Activated CD4-positive, alpha-beta memory T cell treated with anti-CD3 and anti-CD28 coated beads, Interleukin-2, amount 10 ng/mL, durations not matched to agents 7 days and 5 days (primary cell): ENCODE measurements at places on chromosomes 11 and 22.
A peak's percentile ranks its signal among the peaks of the same experiment; 100 is the strongest.

DNA sequence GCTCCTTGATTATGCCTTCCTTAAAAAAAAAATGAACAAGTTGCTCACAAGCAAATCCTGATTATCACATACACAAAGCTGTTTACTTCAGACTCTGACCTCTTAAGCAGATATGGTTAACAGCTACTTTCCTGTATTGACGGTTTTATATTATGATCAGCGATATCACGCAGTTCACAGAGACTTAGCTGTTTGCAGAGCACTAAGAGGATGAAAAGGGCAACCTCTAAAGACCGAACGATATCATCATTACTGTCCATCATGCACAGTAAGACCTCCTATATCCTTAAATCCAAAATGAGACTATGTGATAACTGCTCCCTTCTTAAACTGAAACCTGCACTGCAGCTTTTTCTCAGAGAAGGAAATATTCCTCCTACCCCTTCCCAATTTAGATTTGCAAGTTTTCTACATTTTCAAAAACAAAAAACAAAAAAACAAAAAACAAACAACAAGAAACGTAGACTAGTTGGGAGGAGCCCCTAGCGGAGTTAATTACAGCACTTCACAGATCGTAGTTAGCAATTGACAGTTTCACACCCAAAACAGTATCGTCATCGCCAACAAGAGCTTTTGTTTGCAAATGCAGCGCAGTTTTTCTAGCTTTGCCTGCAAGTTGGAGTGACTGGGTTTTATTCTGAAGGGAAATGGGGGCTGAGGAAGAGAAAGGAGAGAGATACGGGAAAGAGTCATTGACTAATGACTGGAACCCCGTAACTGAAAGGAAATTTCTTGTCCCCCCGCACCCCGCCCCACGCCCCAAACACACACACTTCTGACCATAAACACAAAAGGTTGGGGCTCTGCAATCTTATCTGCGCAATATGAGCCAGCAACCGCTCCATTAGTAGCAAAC is 1.2 kb downstream of the DDX6 start:
- DNase-seq = no peak
- H3K27me3 ChIP-seq = no peaks in the 10 kb centered on the region
- peak overlapping the region; percentile 95 for H3K27ac ChIP-seq

GRCh38 chr11:121067962-121068647 is 32.9 kb upstream of the TECTA start:
- no peaks in the 10 kb centered on the region for H3K4me1 ChIP-seq
- DNase-seq = no peak
- H3K36me3 ChIP-seq = peaks cover 29% of the 10 kb centered on the region
- H3K27me3 ChIP-seq = no peaks in the 10 kb centered on the region
- H3K4me3 ChIP-seq = no peak overlapping the region
- no peak overlapping the region for H3K27ac ChIP-seq

DNA sequence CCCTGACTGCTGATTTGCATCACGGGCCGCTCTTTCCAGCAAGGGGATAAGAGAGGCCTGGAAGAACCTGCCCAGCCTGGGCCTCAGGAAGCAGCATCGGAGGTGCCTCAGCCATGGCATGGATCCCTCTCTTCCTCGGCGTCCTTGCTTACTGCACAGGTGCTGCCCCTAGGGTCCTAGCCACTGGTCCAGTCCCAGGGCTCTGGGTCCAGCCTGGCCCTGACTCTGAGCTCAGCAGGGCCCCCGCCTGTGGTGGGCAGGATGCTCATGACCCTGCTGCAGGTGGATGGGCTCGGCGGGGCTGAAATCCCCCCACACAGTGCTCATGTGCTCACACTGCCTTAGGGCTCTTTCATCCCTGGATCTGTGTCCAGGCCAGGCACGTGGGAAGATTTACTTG is 7.0 kb upstream of the IGLL5 start:
- H3K4me1 ChIP-seq = peaks cover 20% of the 10 kb centered on the region
- peaks cover 23% of the 10 kb centered on the region for H3K27me3 ChIP-seq
- no peak overlapping the region for H3K4me3 ChIP-seq
- no peak for DNase-seq
- H3K36me3 ChIP-seq = no peaks in the 10 kb centered on the region
- H3K27ac ChIP-seq = no peak overlapping the region

DNA sequence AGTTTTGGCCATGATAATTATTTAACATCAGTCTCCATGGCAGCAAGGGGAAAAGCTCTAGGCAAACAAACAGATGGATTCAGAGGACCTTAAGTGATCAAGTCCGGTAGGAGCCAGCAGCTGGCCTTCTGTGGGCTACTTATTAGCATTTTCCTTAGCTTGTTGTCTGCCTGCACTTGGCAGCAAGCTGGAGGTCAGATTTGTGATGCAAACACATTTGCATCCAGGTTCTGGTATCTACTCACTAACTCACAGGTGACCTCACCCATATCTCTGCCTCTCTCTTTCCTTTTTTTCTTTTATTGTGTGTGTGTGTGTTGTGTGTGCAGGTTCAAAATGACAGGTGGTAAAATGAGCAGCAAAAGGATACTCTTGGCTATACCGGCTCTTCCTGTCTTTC is 32.3 kb downstream of the ARHGAP42 start:
- H3K27ac ChIP-seq = no peak overlapping the region
- no peaks in the 10 kb centered on the region for H3K4me1 ChIP-seq
- H3K36me3 ChIP-seq = no peaks in the 10 kb centered on the region
- no peak overlapping the region for H3K4me3 ChIP-seq
- DNase-seq = no peak

DNA sequence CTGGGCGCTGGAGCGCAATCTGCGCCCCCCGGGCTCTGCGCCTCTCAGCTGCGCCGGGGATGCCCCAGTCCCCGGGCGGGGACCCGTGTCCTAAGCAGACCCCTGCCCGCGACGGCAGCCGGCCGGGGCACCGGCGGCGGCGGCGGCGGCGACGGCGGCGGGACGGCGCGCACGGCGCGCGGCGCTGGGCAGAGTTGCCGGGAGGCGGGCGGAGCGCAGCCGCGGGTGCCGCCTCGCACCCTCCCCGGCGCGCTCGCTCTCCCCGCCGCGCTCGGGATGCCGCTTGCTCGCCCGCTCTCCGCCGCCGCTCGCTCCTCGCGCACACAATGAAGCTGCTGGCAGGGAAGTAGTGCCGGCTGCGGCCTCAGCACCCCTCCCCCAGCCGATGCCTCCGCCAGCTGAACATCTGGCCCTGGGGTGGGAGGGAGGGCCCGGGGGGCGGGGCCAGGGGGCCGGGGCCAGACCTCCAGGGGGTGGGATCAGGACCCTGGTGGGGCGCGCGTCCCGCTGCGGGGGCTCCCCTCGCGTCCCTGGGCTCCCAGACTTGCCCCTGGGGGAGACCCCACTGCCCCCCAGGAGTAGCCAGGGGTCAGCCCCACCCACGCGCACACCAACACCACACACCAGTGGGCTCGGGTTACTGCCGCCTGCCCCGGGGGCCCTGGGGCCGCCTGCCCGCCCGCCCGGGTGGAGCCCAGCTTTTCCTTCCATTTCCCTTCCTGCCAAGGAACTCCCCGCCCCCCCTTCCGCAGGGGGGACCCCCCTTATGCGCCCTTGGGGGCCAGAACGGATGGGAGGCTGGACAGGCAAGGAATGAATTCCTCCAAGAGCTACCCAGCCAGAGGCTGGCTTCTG is at the start of gene RCOR2:
Gene RCOR2, minus strand, starts transcription at position 328 of the 855 bp plus-strand sequence. CDS start 708 bp downstream, outside the sequence.
- peak within 1 kb of the TSS; percentile 72 for H3K4me3 ChIP-seq
- peaks cover 19% of the 10 kb centered on the region for H3K27me3 ChIP-seq
- H3K4me1 ChIP-seq = peaks cover 9% of the 10 kb centered on the region

DNA sequence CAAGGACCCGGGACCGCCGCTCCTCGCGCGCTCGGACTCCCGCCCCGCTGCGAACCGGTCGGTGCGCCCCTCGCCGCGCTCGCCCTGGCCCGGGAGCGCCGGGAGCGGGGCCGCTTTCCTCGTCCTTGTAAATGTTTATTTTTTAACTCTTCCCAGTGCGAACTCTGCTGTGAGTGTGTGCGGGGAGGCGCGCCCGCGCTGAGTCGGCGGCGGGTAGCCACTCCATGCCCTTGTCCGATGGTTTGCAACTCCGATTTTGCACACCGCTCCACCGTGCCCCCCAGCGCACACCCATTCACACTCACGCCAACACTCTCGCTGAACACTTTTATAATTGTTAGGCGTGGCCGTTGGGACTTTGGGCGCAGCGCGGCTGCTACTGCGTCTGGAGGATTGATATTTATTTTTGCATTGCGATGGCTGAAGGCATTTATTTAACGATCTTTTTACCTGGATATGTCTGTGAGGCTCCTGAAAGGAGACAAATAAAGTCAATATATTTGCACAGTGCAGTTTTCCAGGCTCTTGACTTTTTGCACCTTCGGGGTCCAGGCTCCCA is 1.0 kb downstream of the C11orf96 start:
- peaks cover 3% of the 10 kb centered on the region for H3K36me3 ChIP-seq
- peaks cover 65% of the 10 kb centered on the region for H3K27me3 ChIP-seq

- H3K27ac ChIP-seq = no peak overlapping the region
- peaks cover 65% of the 10 kb centered on the region for H3K27me3 ChIP-seq
These were observed 1.1 kb upstream of the ABCG4 start for GRCh38 chr11:119147604-119148333.

DNA sequence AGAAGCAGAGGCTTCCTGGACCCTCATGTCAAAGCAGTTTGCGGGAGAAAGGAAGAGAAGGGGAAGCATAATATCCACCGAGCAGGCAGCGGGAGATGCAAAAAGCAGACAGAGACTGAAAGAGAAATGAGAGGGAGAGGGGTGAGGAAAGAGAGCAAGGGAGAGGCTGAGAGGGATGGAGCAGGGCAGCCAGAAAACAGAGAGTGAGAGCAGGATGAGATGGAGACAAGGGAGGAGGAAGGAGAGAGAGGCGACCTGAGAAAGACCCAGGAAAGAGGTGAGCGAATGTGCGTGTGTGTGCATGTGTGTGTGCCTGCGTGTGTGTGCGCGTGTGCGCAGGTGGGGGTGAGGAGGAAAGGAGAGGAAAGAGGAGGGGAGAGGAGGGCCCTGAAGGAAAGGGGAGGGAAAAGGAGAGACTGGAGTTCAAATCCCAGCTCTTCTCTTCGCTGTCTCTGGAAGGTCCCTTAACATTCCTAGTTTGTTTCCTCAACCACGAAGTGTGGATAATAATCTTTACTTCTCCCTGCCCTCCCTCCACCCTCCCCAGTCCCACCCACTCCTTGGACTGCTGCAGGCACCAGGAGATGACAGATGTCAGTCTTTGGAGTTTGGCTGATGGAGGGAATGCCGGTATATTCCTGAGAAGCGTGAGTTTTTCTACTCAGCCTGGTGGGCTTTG is 67.9 kb downstream of the ISX start:
- no peaks in the 10 kb centered on the region for H3K36me3 ChIP-seq
- peaks cover under 1% of the 10 kb centered on the region for H3K4me1 ChIP-seq
- no peak for DNase-seq
- H3K27ac ChIP-seq = no peak overlapping the region
- H3K27me3 ChIP-seq = peaks cover 15% of the 10 kb centered on the region

- no peak for DNase-seq
- H3K4me3 ChIP-seq = no peak overlapping the region
- peaks cover 8% of the 10 kb centered on the region for H3K27me3 ChIP-seq
- no peaks in the 10 kb centered on the region for H3K36me3 ChIP-seq
- no peak overlapping the region for H3K27ac ChIP-seq
These were observed 73.8 kb downstream of the FAM76B start for GRCh38 chr11:95715777-95716241.

- H3K27me3 ChIP-seq = no peaks in the 10 kb centered on the region
- DNase-seq = no peak
- H3K36me3 ChIP-seq = peaks cover 58% of the 10 kb centered on the region
- H3K27ac ChIP-seq = no peak overlapping the region
These were observed 14.1 kb downstream of the POLA2 start for GRCh38 chr11:65275906-65276305.

- no peaks in the 10 kb centered on the region for H3K36me3 ChIP-seq
- H3K27me3 ChIP-seq = no peaks in the 10 kb centered on the region
- H3K4me1 ChIP-seq = no peaks in the 10 kb centered on the region
- no peak overlapping the region for H3K27ac ChIP-seq
- no peak for DNase-seq
These were observed 43.9 kb upstream of the LRRC32 start for GRCh38 chr11:76714493-76714892.

- peaks cover 13% of the 10 kb centered on the region for H3K27me3 ChIP-seq
- H3K4me3 ChIP-seq = no peak overlapping the region
- H3K4me1 ChIP-seq = no peaks in the 10 kb centered on the region
- no peaks in the 10 kb centered on the region for H3K36me3 ChIP-seq
- no peak for DNase-seq
These were observed 33.2 kb upstream of the FZD4 start for GRCh38 chr11:86988351-86988881.

DNA sequence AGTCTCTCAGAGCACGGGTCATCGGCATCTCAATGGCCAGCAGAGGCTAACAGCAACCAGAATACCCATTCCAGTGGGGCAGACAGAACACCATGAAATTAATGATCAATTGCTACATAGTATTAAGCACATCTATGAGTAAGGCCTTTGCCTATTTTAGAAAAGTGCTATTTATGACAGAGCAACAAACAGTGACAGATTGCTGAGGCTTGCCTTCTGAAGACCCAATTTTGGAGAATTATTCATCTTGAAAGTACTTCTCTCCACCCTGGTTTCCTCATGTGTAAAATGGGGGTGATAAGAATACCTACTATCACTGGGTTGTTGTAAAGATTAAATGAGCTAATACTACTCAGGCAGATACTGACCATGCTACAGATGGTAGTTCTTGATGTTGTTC is 232.7 kb downstream of the TENM4 start:
- no peak overlapping the region for H3K27ac ChIP-seq
- no peaks in the 10 kb centered on the region for H3K36me3 ChIP-seq
- no peak overlapping the region for H3K4me3 ChIP-seq

GRCh38 chr11:93895106-93895862 is 44.9 kb upstream of the VSTM5 start:
- H3K27me3 ChIP-seq = peaks cover 25% of the 10 kb centered on the region
- no peaks in the 10 kb centered on the region for H3K4me1 ChIP-seq
- no peak for DNase-seq
- no peaks in the 10 kb centered on the region for H3K36me3 ChIP-seq
- H3K4me3 ChIP-seq = no peak overlapping the region

DNA sequence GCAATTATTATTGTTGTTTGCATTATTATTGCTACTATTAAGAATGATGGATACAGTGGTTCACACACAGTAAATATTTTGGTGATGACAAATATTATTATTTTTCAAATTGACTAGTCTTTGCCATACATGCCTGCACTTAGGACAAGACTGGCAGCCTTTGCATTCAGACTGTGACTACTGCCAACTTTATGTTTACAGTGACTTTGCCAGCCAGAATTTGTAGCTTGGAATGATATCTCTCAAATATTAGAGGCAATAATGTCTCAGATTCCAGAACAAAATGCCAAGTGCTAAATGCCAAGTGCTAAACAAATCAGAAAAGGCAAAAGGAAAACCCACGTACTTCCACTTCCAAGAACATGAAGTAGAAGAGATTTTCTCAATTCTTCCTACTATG is 823.1 kb downstream of the DLG2 start:
- no peak for DNase-seq
- no peak overlapping the region for H3K27ac ChIP-seq
- no peaks in the 10 kb centered on the region for H3K27me3 ChIP-seq
- no peaks in the 10 kb centered on the region for H3K36me3 ChIP-seq
- no peak overlapping the region for H3K4me3 ChIP-seq
- H3K4me1 ChIP-seq = no peaks in the 10 kb centered on the region
